Stimulated activated CD4-positive, alpha-beta T cell treated with anti-CD3 and anti-CD28 coated beads, Interleukin-1b, Interleukin-23, amount 100 ng/mL, for 1 hour (primary cell): ENCODE measurements at places on chromosomes 2 and 18.

GRCh38 chr18:13393338-13393737 is 174.8 kb downstream of the LDLRAD4 start:
- no peak for DNase-seq

GRCh38 chr2:44927985-44928482 is 13.5 kb upstream of the SIX3 start:
- no peak for DNase-seq

DNA sequence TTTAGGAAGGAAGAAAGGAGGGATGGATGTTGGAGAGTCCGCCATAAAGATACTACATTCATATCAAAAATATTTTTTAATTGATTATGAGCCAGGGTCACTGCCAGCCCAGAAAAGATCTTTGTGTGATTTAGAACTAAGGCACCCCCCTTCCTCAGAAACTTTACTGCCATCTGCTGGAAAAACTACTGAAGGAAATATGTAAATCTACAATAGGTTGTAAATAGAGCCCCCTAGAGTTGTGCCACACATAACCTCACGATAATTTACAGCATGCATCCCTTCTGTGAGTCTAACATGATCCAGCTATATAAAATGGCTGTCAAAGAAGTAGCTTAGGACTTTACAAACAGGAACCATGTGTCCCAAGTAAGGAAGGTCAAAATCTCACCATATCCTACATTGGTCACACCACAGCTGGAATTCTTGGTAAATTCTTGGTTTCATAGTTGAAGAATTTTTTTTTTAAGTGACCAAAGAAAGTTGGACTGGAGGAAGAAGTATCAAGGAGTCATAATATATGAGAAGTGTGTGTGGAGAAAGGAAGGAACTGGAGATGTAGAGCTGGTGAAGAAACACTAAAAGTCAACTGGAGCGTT is 152.5 kb downstream of the CYP26B1 start:
- DNase-seq = no peak

DNA sequence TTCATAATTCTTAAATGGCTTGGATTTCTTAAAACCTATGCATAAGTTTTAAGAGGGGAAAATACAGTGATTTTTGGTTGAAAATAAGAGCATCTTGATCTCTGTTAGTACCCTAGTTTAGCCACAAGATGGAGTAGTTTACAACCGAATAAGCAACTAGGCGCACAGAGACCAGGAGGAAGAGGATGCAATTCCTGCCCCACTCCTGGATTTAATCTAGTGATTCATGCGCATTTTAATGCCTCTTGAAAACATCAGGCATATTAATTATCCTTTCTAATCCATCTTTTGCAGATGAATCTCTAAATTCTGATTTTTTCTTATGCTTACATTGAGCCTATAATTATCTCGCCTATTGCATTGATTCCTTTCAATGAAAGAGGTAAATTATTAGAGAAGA is 76.7 kb downstream of the MRPS9 start:
- DNase-seq = no peak

GRCh38 chr18:39274535-39274934 is 1708.9 kb upstream of the CELF4 start:
- DNase-seq = no peak

DNA sequence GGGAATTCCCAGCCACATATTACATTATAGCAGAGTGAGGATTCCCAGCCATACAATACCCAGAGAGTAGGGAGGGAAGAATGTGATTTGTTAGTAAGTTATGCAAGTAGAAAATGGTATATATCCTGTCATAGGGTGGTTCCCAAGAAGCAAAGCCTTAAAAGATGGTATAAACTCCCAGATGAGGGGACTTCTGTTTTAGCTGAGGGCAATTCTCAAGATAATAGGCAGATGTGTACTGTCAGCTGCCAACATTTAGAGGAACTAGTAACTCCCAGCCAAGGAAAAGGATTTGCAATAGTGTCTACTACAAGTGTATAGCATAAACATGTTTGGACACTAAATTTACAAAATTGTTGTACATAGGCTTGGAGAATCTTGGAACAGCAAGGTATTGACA is 86.5 kb downstream of the XDH start:
- no peak for DNase-seq

DNA sequence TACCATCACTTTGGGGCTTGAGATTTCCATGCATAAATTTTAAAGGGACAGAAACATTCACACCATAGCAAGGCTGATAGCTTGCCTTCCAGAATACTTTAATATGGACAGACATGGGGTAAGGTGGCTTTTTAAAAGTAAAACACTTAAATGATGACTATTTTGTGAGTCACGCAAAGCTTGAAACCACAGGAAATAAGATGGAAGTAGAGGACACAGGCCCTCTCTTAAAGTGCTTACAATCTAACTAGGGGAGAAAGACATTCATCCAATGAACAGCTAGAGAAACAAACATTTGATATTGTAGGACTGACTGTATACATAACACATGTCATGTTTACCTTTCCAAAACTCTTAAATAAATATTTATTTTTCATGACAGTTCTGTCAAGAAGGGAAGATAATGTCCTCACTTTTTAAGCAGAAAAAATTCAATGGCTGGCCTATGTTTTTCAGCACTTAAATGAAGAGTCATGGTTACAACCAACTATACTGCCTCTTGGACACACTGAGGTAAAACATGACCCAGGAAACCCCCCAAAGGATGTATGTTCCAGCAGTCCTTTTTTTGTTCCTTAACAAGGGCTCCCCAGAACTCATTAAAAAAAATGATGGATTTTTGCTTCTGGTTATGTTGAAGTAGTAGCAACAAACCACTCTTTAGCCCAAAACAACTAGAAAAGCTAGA is 120.0 kb upstream of the RBMS1 start:
- no peak for DNase-seq
